ENCODE measurements at places on chromosomes 13 and 19.

GRCh38 chr13:22451327-22451741, 729.4 kb upstream of the SGCG start:
- DNase-seq, result no peak

GRCh38 chr13:36834299-36834698, 15.3 kb downstream of the RFXAP start:
- no peak for DNase-seq

DNA sequence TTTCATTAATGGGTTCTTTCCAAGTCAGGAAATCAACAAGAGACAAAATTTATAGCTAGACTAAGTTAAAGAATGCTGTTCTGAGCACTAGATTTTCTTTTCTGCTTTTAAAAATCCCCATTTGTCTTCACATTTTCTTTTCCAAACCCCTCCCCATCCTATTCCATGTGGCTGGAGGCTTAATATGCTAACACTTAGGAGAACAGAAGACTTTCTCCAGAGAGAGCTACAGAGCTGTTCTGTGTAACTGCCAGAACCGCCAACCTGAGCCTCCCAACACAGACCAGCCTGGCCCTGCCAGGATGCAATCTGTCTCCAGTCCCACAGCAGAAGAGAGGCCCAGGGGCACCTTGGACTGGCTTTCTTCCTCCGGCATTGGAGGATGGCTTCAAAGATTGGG, 264.1 kb downstream of the NDFIP2 start:
- no peak for DNase-seq

GRCh38 chr19:20660473-20661140, 764 bp downstream of the ZNF626 start:
- no peak for DNase-seq
